ENCODE measurements at places on chromosomes 3 and 15.

GRCh38 chr3:10629671-10630040 lies 124.3 kb upstream of the ATP2B2 start:
- DNase-seq: no peak

DNA sequence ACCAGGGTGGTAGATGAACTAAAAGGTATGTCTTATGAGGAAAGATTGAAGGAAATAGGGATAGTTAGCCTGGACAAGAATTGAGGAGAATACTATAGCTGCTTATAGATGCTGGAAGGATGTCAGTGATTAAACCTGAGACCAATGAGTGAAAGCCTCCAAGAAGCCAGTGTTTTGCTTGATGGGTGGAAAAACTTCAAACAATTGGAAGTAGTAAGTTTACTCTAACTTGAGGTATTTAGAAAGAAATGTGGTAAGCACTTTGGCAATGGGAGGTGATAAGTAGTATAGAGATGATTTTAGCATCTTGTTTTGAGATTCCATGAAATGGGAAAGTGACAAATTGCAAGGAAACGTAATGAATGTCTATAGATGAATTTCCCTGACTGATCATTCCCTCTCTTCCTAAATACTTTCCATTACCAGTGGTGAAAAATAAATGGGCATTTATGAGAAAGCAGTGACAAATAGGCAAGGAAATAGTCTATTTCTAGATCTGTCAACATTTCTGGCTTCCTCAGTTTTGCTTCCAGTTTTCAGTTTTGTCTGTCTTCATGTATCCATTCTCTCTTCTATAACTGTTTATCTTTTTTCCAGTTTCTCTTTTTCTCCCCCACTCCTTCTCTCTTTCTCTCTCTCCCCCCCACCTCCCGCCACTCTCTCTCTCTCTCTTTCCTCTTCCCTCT lies 19.2 kb downstream of the SLC15A2 start:
- no peak for DNase-seq

- DNase-seq: no peak
Observed at GRCh38 chr3:152097120-152097519, 171.6 kb upstream of the MBNL1 start.

GRCh38 chr3:193572426-193572908 lies 17.8 kb upstream of the ATP13A4 start:
- DNase-seq: peak; percentile 35

- no peak for DNase-seq
Observed at GRCh38 chr3:85604641-85605040, 645.9 kb downstream of the CADM2 start.

- DNase-seq: no peak
Observed at GRCh38 chr3:69740103-69741021, 1.1 kb downstream of the MITF start.

DNA sequence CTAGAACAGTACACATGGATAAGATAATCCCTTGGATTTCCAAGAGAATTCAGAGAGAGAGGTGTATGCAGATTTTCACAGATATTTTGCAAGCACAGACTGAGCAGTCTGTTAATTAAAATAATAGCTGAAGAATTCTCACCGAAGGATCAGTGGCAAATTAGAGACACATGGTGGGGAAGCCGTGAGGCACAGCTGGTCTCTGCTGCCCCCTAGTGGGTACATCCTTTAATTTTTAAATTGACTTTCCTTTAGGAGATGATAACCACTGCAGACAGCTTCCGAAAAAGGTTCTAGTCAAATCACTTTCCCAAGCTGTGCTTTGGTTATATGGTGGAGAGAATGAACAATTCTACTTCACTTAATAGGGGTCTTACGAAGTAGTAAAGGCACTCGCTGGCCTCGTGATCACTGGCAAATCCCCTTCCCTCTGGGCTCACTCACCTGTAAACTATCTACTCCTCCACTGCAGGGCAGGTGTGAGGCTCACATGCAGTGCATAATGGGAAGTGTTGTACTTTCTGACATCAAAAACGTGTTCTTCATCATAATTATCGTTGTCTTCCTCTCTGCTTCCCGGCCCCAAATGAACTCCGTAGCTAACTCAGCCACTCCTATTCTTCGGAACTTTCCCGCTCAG lies 19.5 kb downstream of the MESD start:
- DNase-seq: peak; percentile 67

DNA sequence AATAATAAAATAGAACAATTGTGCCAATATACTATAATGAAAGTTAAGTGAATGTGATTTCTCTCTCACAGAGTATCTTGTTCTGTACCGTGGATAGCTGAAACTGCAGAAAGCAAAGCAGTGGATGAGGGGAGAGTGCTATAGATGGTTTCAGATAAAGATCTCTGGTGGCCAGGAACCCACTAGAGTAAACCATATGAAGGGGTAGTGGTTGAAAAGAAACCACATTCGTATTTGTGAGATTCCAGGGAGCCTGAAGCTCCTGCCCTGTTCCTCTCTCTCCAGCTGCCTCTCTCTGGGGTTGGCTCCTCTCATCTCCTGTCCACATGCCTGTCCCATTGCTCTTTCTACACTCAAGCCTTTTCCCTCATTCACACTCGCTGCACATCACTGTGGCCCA lies 8.9 kb downstream of the ABHD17C start:
- no peak for DNase-seq

DNA sequence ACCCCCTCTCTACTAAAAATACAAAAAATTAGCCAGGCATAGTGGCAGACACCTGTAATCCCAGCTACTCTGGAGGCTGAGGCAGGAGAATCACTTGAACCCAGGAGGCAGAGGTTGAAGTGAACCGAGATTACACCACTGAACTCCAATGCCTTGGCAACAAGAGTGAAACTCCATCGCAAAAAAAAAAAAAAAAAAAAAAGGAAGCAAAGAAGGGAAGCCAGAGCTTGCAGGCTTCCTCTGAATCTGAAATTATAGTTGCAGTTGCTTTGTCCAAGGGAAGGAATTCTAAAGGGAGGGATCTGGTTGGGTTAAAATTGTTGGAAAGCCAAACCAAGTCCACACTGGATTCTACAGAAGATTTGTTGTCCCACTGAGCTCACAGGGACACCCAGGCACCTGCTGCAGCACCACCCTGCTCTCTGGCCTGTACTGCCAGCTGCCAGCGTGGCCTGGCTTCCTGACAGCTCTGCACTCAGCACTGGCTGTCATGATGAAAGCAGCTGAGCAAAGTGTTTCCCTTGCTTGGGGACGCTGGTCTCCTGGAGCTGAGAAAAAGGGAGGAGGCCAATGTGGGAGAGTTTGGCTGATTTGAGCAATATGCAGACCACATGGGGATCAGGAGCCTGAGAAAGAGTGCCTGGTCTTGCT lies 88.8 kb upstream of the HES1 start:
- no peak for DNase-seq

GRCh38 chr3:16467393-16467792 lies 46.1 kb downstream of the RFTN1 start:
- DNase-seq: peak; percentile 61

- DNase-seq: no peak
Observed at GRCh38 chr3:170835336-170835735, 34.7 kb downstream of the RPL22L1 start.

DNA sequence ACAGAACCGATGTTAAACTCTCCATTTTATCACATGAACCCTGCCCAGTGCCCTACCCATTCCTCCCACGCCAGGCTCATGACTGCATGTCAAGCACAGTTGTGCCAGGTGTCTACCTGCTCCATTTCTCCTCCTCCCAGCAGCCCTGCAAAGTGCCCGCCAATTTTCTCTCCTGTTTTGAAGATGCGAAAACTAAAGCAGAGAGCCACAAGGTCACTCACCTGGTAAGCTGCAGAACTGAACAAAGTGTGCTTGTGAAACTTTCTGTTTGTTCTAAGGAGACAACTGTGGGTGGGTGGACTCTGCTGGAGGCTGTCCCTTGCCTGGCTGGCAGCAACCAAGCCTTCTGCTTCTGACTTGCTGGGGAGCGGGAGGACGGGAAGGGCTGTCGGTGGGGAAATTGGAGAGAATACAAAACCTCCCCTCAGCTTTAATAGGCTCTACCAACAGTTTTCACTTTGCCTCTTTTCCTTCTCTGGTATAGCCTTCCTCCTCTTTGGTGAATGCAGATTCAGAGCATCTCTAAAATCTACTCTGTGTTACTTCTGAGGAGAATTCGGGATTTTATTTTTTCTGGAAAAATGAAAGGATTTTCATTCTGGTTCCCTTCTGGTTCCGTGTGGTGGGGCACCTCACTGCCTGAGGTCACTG lies 23.0 kb downstream of the LIMD1 start:
- DNase-seq: no peak

GRCh38 chr15:81023483-81024264 lies 23.0 kb downstream of the TLNRD1 start:
- DNase-seq: no peak

GRCh38 chr15:38512901-38513300 lies 51.7 kb downstream of the RASGRP1 start:
- no peak for DNase-seq

GRCh38 chr3:160928183-160928726 lies 172.2 kb downstream of the PPM1L start:
- DNase-seq: no peak

- DNase-seq: no peak
Observed at GRCh38 chr3:133860519-133860918, 35.2 kb downstream of the RAB6B start.

DNA sequence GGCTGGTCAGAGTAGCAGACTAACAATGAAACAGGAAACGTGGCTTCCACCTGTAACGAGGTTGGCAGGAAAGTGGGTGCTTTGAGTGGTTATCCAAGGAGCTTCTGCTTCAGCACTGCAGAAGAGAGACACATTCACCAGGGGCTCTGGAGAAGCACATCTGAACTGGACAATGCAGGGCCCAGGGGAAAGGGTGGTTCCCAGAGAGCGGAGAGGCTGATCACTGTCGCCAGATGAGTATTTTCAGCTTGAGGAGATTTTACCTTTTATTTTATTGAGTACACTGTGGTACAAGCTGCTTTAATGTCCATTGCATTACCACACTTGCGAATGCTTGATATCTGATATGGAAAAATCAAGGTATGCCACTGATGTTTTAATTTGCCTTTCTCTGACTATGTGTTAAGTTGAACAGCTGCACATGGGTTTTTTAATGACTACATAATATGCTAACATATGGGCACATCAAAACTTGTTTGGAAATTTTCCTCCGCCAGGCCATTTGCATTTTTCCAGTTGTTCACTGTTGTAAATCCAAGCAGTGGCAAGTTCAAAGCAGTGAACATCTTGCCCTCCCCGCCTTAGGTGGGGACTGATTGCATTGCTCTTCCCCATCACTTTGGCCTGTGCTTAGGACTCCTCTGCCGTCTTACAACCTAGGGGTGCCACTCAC lies 52.1 kb downstream of the LRTM1 start:
- no peak for DNase-seq

- no peak for DNase-seq
Observed at GRCh38 chr3:50317300-50317699, 5.2 kb downstream of the HYAL2 start.

DNA sequence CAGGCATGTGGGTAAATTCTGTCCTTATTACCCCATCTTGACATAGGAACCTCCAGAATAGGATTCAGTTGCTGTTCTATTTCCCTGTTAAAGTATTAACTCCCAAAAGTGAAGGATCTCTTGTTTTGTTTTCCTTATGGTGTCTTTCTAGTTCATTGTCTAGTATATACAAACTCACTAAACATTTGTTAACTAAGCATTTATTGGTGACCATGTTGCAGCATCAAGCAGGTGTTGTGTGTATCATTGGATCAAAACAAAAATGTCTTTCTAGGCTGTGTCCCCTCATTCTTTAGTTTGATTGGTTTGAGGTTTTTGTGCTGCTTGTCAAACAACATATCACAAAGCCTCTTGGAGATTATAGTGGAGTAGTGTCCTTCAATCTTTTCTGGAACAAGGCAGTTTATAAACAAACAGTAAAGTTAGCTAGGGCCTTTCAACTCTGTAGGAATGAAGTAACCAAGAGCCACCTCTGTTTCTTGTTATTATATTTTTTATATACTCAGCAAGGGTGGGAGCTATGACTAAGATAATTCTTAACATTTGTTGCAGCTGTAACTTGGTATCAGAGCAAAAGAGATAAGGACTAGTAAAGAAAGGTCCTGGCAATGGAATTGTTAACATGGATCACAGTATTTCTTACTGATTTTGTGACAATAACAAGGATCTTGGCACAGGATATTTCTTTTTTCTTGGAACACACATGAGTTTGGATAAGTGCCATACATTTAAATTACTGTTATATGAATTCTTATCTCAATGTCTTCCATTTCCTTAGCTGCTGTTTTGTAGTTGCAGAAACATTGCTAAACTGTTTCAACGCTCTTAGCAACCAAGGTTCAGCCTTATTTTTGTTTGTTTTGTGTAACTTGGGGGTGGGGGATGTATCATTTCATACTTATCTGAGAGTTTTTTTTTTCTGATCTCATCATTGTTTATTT lies 49.3 kb downstream of the TMOD3 start:
- no peak for DNase-seq

- DNase-seq: peak; percentile 45
Observed at GRCh38 chr3:152299249-152299976, 30.7 kb downstream of the MBNL1 start.

DNA sequence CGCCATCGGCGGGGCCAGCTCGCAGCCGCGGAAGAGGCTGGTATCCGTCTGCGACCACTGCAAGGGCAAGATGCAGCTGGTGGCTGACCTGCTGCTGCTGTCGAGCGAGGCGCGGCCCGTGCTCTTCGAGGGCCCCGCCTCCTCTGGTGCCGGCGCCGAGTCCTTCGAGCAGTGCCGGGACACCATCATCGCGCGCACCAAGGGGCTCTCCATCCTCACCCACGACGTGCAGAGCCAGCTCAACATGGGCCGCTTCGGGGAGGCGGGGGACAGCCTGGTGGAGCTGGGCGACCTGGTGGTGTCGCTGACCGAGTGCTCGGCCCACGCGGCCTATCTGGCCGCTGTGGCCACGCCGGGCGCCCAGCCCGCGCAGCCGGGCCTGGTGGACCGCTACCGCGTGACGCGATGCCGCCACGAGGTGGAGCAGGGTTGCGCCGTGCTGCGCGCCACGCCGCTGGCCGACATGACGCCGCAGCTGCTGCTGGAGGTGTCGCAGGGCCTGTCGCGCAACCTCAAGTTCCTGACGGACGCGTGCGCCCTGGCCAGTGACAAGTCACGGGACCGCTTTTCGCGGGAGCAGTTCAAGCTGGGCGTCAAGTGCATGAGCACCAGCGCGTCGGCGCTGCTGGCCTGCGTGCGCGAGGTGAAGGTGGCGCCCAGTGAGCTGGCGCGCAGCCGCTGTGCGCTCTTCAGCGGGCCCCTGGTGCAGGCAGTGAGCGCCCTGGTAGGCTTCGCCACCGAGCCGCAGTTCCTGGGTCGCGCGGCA lies 1.8 kb downstream of the TLNRD1 start:
- no peak for DNase-seq
